ENCODE measurements at places on chromosomes 2 and 18. TPM values are rescaled to one million over a fixed set of nuclear protein-coding genes. Genes with fewer than 3 reads are reported as not detected.

DNA sequence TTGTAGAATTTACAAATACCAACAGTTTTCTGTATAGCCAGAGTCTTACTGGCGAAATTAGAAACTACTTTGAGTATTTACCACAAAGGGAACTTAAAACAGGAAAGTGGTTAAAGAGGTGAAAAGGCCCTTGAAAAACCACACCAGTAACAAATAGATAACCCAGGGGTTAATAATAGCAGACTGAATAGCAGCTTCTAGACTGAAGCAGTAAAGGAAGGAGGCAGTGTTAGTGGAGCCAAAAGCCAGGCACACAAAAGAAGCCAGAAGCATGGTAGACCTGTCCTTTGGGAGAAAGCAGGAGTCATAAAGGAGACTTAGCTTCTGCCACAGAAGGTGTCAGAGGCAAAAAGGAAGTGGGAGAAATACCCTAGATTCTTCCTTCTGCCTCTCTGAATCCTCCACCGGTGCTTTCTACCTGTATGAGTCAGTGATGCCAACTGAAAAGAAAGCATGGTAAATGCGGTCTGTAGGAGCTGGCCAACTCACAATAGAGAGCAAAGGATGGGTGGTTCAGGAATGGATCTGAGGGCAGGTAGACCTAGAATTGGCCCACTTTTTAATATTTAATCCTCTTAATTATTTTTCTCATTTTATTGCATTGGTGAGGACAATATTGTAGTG is 97.3 kb downstream of the ARL6IP6 start:
- no peak for DNase-seq

GRCh38 chr18:46632401-46633071 is 24.5 kb downstream of the LOXHD1 start:
- DNase-seq: no peak

GRCh38 chr2:59674100-59674499 is 879.4 kb downstream of the BCL11A start:
- no peak for DNase-seq

- DNase-seq: no peak
Measured at GRCh38 chr2:132544006-132544630, 125.9 kb downstream of the LYPD1 start.

GRCh38 chr2:46018773-46019591 is 278.2 kb upstream of the EPAS1 start:
- no peak for DNase-seq

DNA sequence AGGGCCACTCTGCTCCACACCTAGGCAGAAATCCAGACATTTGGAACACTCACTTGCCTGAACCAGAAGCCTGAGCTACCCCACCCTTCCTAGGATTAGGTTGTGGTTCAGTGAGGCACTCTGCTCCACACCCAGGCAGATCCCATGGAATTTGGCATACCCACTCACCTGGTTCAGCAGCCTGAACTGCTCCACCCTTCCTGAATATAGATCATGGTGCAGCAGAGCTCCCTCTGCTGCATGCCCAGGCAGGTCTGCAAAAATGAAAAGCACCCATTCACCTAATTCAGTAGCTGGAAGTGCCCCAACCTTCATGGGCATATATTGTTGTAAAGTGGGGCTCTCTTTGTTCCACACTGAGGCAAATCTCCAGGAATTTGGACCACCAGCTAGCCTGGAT is 185.1 kb upstream of the CNTNAP5 start:
- DNase-seq: no peak

DNA sequence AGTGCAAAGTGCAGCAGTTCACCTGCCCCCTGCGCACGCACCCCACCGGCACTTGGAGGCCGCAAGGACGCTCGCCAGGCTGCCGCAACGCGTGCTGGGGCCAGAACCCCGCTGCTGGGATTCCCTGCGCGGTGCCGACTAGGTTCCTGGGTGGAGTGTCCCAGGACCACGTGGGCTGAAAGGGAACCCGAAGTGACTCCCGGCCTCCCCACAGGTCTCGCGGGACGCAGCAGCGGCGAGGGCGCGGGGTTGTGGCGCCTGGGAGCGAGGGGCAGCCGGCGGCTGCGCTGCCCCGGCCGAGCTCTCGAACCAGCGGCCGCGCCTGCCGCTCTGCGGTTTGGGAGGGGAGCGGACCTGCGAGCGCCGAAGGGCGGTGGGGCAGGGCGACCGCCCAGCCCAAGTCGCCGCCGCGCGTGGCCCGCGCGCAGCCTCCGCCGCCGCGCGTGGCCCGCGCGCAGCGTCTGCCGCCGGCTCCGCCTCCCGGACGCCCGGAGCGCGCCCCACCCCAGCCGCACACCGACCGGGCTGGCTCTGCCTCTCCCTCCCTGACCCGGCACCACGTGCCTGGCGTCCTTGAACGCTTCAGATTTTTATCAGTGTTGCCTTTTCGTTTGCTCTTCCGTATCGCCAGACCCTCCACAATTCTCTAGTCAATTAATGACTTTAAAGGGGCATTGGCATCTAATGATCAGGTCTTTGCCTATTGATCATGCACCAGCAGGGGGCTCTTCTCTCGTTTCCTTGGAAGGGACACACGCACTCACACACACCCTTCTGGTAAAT is at the start of gene FTCDNL1:
TSS of gene FTCDNL1 (minus strand) at position 475 of the 783 bp plus-strand sequence. CDS start 2,230 bp downstream, outside the sequence.
- peak; percentile 23 for DNase-seq

- no peak for DNase-seq
Measured at GRCh38 chr2:241739651-241740050, 5.2 kb downstream of the D2HGDH start.

- DNase-seq: peak; percentile 55
Measured at GRCh38 chr2:86821306-86821705, 30.6 kb upstream of the CD8A start.

DNA sequence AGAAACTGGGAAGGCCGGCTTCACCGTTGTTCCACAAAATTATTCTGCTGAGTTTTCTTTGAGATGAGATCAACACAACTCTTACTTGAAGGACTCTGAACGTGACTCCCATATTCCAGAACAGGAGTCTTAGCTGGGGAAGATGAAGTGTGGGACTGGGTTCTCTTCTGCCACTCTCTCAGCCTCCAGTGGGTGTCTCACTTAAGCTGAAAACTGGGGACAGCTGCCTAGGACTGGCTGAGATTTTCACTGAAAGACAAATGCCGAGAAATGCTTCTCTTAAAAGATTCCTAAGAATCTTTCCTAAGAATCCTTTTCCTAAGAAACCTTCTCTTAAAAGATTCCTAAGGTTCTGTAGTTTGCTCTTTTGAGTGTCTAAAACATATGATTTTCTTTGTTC is 156.6 kb upstream of the LHCGR start:
- DNase-seq: no peak

GRCh38 chr2:237148624-237149023 is 62.9 kb downstream of the COPS8 start:
- no peak for DNase-seq

FSIP2 gene
- total RNA-seq: 0.79 TPM

CEP76 gene
- 8.8 TPM for total RNA-seq
